ENCODE measurements at places on chromosomes 16 and 17. TPM values are rescaled to one million over a fixed set of nuclear protein-coding genes. Genes with fewer than 3 reads are reported as not detected.

The TMEM92 gene
- total RNA-seq = not detected

The GSDMA gene
- total RNA-seq = not detected

The TBC1D3I gene
- 0.49 TPM for total RNA-seq

The TVP23A gene
- total RNA-seq = 0.13 TPM

DNA sequence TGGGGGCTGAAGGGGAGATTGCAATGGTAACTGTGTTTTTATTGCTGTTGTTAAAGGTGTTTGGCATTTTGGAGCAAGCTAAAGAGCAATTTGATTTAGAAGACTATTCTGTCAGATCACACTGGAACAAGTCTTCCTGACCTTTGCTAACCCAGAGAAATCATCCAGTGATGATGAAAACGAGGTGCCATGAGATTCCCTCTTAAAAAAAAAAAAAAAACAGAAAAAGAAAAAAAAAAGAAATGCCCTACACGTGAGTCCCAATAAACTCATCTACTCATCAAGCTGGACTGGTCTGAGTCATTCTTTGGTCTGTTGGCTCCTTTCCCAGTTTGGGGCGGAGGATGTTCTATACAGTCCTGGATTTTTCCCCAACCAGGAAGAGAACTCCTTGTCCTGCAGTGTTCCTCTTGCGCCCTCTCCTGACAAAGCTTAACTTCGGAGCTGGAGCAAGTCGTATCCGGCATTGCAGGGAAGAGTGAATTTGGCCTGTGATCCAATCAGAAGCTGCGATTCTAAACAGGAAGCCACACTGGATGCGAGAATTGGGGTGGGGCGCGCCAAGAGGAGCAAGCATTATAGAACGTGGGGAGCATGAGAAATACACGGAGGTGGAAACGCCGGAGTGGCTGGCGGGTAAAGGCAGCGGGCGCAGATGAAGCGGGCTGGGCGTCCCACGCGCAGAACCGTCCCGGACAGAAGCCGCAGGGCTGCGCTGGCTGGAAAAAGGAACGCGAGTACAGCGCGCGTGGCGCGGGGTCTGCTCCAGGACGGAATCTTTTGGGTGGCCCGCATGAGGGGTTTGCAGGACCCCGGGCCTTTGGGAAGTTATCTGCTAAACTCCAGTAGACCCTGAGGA lies 22.4 kb upstream of the CRYM start:
- peak overlapping the region; percentile 64 for H3K4me3 ChIP-seq
- H3K27ac ChIP-seq = peak overlapping the region; percentile 27
- DNase-seq = peak; percentile 89
- H3K27me3 ChIP-seq = no peaks in the 10 kb centered on the region

DNA sequence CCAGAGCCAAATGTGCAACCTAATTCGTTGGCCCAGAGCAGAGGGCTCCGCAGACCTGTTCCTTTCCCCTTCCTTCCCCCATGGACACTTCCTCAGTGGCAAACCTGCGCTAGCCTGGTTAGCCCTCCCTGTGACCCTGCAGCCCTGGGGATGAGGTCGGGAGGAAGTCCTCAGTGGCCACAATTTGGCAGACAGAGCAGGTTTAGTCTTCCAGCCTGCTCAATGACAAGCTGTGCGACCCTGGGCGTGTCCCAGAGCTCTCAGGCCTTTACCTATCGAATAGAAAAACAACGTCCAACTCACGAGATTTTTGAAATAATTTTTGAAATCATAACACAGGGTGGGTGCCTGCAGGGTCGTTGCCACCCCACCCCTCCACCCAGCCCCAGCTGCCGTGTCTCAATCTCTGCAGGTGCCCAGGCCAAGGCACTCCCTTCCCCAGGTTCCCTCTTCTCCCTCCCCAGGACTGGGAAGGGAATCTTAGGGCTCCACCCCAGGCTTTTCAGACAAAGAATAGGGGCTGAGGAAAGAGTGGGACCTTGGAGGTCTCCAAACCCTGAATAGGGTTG lies 1.4 kb downstream of the HBM start:
- H3K4me3 ChIP-seq = no peak overlapping the region
- no peak for DNase-seq
- H3K27ac ChIP-seq = no peak overlapping the region
- H3K36me3 ChIP-seq = no peaks in the 10 kb centered on the region
- H3K27me3 ChIP-seq = no peaks in the 10 kb centered on the region
- H3K4me1 ChIP-seq = peaks cover 11% of the 10 kb centered on the region

- no peaks in the 10 kb centered on the region for H3K27me3 ChIP-seq
- peak overlapping the region; percentile 68 for H3K27ac ChIP-seq
- H3K4me1 ChIP-seq = peaks cover 7% of the 10 kb centered on the region
Measured at GRCh38 chr16:4249530-4250308, 7.8 kb upstream of the SRL start.

DNA sequence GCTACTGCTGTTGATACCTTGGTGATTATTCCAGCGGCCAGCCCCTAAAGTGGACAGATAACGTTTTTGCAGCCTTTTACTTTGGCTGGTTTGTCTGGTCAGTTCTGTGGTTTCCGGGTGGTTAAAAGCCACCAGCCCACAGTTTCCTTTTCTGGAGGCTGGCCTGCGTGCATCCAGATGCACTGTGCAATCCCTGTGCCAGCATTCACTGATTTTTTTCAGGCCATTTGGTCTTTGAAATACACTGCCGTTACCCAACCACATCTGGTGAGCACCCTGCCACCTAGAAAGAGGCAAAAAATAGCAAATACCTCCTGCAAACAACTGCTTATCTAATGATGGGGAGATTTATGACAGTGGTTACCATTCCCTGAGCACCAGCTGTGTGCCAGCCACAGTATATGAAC lies 797 bp downstream of the NUDT7 start:
- DNase-seq = no peak
- peak overlapping the region; percentile 91 for H3K4me3 ChIP-seq
- H3K27ac ChIP-seq = peak overlapping the region; percentile 84
- H3K4me1 ChIP-seq = peaks cover 4% of the 10 kb centered on the region
- H3K36me3 ChIP-seq = no peaks in the 10 kb centered on the region

- H3K36me3 ChIP-seq = no peaks in the 10 kb centered on the region
- no peaks in the 10 kb centered on the region for H3K4me1 ChIP-seq
- no peak overlapping the region for H3K4me3 ChIP-seq
- DNase-seq = no peak
- no peak overlapping the region for H3K27ac ChIP-seq
- no peaks in the 10 kb centered on the region for H3K27me3 ChIP-seq
Measured at GRCh38 chr16:55055262-55055661, 124.6 kb downstream of the IRX5 start.

- no peak overlapping the region for H3K27ac ChIP-seq
- H3K4me1 ChIP-seq = no peaks in the 10 kb centered on the region
- no peak overlapping the region for H3K4me3 ChIP-seq
- peaks cover 5% of the 10 kb centered on the region for H3K36me3 ChIP-seq
Measured at GRCh38 chr17:41895617-41896016, 23.1 kb downstream of the ACLY start.

DNA sequence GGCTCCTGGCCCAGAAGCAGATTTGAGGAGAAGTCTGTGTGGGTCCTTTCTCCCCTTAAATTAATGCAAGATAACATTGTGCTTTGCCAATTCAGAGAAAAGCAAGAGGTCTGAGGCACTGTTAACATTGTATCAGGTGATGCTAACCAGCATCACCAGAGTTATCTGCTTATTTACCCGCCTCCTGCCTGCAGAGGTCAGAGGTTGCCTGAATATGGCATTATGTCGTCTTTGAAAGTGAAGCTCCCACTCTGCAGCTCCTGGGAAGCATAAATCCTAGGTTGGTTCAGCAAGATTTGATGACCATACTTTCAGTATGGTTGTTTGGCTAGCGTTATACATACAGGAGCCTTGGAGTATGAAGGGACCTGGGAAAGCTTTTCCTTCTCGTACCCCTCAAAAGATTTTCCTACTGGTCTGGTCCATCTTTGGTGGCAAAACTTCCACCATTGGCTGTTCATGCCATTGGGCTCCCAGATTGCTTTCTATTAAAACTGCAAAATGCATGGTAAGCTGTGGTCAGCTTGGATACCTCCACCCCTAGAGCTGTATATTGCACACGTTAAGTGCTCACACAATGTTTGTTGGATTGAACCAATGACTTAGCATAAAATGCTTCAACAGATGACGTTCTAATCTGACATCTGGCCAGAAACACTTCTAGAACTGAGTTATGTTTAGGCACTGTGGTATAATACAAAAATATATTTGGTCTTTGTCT lies 24.1 kb downstream of the CHD9 start:
- H3K27me3 ChIP-seq = no peaks in the 10 kb centered on the region
- H3K36me3 ChIP-seq = no peaks in the 10 kb centered on the region
- H3K27ac ChIP-seq = peak overlapping the region; percentile 43
- H3K4me3 ChIP-seq = no peak overlapping the region

DNA sequence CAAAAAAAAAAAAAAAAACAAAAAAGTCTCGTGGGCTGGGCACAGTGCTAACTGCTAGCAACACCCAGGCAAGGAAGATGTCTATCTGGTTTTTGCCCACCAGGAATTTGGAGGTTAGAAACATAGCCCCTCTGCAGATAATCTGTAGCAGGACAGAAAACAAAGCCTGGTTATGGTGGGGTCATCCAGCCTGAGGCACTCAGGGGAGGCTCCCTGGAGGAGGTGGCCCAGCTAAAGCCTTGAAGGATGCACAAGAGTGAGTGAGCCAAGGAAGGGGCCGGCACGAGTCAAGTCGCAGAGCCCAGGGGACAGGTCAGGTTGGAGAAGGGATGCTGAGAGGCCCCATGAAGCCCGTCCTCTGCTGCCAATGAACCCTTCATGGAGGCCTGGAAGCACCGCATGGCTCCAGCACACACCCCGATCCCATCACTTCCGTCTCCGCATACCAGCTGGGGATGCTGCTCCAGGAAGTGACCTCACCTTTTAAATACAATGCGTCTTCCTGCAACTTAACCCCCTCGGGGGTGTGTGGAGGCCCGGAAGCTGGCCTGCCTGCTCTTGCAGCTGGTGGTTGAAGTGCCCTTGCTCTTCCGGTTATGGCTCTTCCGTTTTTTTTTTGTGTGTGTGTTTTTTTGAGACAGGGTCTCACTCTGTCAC lies 86.5 kb downstream of the ENGASE start:
- no peaks in the 10 kb centered on the region for H3K27me3 ChIP-seq
- no peaks in the 10 kb centered on the region for H3K4me1 ChIP-seq
- no peak overlapping the region for H3K4me3 ChIP-seq
- H3K36me3 ChIP-seq = no peaks in the 10 kb centered on the region
- H3K27ac ChIP-seq = no peak overlapping the region
- no peak for DNase-seq

- H3K27me3 ChIP-seq = no peaks in the 10 kb centered on the region
- peak overlapping the region; percentile 92 for H3K27ac ChIP-seq
- peaks cover 55% of the 10 kb centered on the region for H3K4me1 ChIP-seq
- DNase-seq = no peak
- peak overlapping the region; percentile 89 for H3K4me3 ChIP-seq
Measured at GRCh38 chr17:60390186-60390585, 1.7 kb downstream of the USP32 start.

- no peaks in the 10 kb centered on the region for H3K36me3 ChIP-seq
- H3K4me1 ChIP-seq = no peaks in the 10 kb centered on the region
- no peaks in the 10 kb centered on the region for H3K27me3 ChIP-seq
- H3K27ac ChIP-seq = no peak overlapping the region
- H3K4me3 ChIP-seq = no peak overlapping the region
Measured at GRCh38 chr16:30004424-30004776, 6.4 kb downstream of the DOC2A start.

DNA sequence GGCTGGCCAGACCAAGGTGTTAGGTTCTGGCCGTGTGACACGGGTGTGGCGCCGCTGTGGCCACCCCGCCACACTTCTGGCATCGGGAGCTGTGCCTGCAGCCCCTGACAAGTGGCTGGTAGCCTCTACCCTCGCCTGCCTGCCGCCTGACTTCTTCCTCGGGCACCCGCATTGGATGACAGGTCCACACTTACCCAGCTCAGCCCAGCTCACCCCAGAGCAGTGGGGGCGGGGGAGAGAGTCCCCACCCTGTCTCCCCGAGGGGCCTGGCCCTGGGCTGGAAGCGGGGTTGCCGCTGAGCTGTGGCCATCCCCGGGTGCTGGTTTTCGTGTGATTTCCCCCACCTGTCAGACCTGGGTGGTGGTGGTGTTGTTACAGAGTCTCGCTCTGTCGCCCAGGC lies 53.9 kb upstream of the ACSF3 start:
- DNase-seq = peak; percentile 7
- H3K27me3 ChIP-seq = peaks cover 62% of the 10 kb centered on the region
- no peak overlapping the region for H3K4me3 ChIP-seq
- H3K27ac ChIP-seq = no peak overlapping the region
- no peaks in the 10 kb centered on the region for H3K36me3 ChIP-seq

DNA sequence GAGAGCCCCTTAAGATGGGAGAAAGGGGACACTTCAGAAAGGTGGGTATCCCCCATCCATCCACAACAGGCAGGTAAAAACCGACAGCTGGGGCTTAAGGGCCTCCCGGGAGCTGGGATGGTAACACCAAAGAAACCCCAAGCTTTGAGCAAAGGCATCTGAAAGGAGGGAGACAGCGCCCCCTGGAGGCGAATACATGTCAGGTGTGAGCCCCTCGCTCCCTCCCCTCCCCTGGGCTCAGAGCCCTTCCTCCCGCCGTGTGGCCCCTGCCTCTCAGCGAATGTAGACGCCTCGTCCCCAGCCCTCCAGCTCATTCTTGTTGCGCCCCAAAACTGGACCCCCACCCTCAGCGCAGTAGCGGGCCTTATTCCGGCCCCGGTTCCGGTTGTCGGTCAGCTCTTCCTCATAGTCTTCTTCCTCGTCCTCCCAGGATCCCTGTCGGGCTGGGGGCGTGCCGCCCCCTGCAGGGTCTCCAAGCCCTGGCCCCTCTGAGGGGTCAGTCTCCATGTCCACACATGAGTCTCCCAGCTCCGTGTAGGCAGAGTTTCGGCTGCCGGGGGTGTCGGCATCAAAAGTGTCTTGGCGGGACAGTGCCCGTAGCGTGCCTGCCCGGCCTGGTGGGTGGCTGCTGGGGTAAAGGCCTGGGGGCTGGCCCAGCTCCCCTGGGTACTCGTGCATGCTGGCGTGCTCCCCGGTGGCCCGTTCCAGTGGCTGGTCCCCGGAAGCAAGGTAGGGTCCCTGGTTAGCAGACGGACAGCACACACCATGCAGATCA lies 9.1 kb upstream of the ARL5C start:
- H3K36me3 ChIP-seq = peaks cover 3% of the 10 kb centered on the region
- H3K27me3 ChIP-seq = no peaks in the 10 kb centered on the region
- H3K4me3 ChIP-seq = no peak overlapping the region

- no peak for DNase-seq
- H3K27ac ChIP-seq = no peak overlapping the region
- H3K4me1 ChIP-seq = no peaks in the 10 kb centered on the region
- H3K36me3 ChIP-seq = no peaks in the 10 kb centered on the region
- no peaks in the 10 kb centered on the region for H3K27me3 ChIP-seq
- no peak overlapping the region for H3K4me3 ChIP-seq
Measured at GRCh38 chr17:66531851-66532295, 229.5 kb downstream of the PRKCA start.

Data from psoas muscle (tissue), 8 donors.